Activated naive CD8-positive, alpha-beta T cell treated with anti-CD3 and anti-CD28 coated beads, Interleukin-2, amount 50 U/mL, for 24 hours (primary cell): ENCODE measurements at places on chromosomes 13 and 19.
A peak's percentile ranks its signal among the peaks of the same experiment; 100 is the strongest.

DNA sequence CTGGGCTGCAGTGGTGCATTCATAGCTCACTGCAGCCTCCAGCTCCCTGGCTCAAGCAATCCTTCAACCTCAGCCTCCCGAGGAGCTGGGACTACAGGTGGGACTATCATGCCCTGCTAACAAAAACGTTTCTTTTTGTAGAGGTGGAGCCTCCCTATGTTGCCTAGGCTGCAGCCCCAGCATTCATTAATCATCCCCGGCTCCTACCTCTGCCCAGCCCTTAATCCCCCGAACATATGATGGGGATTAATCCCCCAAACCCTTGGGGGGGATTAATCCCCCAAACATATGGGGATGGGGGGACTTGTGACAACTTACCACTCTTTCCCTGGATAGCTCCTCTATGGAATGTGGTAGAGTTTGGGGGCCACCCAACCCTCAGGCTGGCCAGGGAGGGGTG lies 45.9 kb downstream of the SUGP2 start:
- no peak for DNase-seq

DNA sequence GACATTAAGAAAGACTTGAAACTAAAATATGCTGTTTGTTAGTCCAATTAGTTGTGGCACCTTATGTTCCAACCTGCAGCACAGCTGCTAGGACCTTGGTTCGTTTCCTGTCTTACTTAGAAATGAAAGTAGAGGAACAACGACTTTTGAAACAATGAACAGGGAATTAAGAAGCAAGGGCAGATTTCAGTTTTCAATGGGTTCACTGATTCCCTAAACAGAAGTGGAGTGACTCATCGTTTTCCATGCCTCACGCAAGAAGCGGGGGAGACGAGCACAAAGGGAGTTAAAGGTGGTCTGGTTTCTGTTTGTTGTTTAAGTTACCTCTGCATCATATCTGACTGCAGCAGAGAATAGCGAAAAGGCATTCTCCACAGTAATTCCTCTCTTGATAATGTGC lies 44.8 kb downstream of the PHF11 start:
- DNase-seq, result no peak

DNA sequence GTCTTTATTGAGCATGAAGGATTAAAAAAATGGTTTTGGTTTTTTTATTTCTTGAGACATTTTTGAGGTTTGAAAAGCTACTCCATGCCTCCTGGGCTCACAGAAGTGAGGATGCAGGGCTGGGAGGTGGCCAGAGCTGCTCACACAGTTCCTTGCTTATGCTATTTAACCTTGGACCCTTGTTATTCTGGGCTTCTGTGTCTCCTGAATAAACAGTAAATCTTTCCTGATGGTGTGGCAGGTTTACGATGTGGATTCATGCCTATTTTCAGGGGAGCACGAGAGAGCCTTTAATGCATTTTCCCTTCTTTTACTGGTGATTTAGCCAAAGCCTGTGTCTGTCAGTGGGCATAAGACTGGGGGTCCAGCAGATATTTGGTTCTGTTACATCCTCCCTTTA lies 34.3 kb upstream of the PCDH8 start:
- DNase-seq, result no peak

DNA sequence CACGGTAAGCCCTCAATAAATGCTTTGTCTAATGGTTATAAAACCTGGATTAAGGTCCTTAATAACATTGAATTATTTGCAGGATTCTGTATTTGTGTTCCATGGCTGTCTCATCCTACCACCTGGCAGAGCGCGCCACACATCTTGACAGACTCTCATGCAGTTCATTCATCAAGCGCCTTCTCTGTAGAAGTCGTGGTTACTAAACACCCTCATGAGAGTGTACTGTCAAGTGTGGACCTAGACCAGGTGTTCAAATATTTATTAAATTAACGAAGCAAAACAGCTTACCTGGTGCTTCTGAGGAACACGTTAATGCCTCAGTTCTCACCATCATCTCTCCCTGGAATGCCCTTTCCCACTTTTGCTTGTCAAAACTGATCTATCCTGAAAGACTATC lies 13.1 kb upstream of the FBXL3 start:
- DNase-seq, result no peak

DNA sequence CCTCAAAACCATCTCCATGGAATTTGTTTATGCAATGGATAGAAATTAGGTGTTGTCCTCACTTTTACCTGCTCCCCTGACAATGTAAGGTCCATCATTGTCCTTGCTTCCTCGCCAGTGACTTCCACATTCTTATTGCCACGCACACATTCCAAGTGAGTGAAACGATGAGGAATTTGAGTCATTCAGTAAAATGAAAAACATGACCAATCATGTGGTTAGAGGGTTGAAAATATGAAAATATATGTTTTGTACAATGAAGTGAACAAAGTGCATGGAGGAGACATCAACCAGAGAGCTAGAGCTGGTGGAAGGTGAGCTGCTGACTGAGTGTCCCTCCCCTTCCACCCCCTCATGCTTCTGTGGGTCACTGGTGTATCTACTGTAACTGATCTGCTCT lies 91.7 kb downstream of the ATP8A2 start:
- no peak for DNase-seq

- DNase-seq, result no peak
These were observed 4.0 kb downstream of the PLEKHG2 start for GRCh38 chr19:39416152-39417120.

GRCh38 chr13:45231722-45232121 lies 30.9 kb upstream of the KCTD4 start:
- DNase-seq, result no peak

GRCh38 chr13:28744091-28744536 lies 25.3 kb upstream of the SLC46A3 start:
- DNase-seq, result no peak

DNA sequence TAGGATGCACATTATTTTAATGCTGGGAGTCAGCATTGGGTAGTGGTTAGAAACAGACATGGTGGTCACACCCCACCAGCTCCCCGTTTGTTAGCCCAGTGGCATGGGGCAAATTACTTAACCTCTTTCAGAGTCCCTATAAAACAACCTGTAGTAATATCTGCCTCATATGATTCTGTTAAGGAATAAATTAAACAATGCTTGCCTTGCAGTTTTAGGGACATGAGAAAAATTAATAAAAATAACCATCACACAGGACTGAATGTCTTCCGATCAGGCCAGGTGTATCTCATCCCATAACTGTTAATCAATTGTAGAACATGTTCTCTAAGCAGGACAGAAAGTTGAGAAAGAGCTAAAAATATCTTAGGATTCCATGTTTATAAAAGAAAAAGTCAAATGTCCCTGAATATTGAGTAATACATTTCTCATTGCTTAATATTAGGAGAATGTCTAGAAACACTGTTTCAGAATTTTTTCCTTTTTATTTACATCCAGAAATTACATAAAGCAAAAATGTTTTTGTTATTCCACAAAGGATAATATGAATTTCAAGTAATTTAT lies 196.5 kb downstream of the GPC6 start:
- no peak for DNase-seq

- DNase-seq, result no peak
These were observed 151.1 kb upstream of the TSHZ3 start for GRCh38 chr19:31500197-31500830.

DNA sequence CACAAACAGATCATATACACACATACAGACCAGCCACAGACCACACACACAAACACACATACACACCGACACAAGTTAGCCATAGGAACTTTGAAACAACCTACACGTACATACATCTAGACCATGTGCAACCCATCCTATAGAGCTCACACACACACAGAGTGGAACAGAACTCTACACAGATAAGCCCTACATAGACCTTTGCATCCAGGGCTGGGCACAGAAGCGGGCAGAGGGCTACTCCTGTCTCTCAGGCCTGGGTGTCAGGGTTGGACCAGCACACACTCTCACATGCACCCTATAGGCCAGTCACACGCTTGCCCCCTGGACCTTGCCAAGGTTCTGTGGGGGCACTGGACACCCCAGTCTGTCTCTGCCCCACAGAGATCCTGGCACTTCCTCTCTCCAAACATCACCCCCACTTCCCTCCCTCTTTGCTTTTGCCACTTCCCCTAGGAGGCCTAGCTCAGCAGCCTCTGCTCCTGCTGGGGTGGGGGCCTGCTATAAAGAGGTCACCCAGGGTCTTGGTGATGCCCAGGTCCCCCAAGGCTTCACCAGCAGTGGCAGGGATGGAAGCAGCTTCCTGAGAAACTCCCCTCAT lies 5.8 kb upstream of the JUNB start:
- no peak for DNase-seq

DNA sequence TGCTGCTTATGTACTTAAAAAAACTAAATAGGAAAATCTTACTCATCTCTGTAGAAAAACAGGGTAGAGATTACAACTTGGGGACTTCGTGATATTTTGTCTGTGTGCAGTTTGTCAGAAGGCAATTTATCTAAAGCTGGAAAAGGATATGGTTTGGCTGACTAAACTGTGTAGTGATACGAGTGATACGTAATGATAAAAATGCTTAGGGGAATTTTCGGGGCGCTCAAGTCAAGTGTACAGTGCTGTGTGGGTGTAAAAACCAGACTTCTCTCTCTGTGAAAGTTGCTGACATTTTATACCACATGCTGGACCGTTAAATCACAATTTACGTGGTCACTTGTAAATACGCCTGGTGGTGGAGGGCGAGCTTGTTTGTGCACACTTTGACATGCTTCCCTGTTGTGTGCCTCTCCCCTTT lies 221.7 kb downstream of the KCNRG start:
- DNase-seq, result peak; percentile 16

DNA sequence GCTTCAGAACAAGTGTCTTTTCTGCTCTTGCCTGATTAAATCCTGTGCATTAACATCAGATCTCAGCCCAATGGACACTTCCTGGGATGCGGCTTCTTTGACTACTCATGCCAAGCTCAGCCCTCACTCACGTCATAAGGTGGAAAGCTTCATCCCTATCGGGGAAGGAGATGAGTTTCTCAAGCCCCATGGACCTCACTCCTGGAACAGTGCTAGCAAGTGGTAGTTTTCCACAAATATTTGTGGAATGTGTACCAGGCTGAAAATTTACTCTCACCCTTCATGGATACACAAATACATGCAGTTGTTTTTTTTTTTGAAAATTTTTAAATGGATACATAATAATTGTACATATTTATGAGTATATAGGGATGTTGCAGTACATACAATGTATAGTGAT lies 34.6 kb upstream of the FARP1 start:
- no peak for DNase-seq

GRCh38 chr19:18659281-18660050 lies 22.6 kb downstream of the KLHL26 start:
- no peak for DNase-seq

- DNase-seq, result peak; percentile 38
These were observed 12.1 kb upstream of the KLK14 start for GRCh38 chr19:51094696-51095279.

- DNase-seq, result no peak
These were observed 431.4 kb downstream of the FGF9 start for GRCh38 chr13:22102271-22102670.

DNA sequence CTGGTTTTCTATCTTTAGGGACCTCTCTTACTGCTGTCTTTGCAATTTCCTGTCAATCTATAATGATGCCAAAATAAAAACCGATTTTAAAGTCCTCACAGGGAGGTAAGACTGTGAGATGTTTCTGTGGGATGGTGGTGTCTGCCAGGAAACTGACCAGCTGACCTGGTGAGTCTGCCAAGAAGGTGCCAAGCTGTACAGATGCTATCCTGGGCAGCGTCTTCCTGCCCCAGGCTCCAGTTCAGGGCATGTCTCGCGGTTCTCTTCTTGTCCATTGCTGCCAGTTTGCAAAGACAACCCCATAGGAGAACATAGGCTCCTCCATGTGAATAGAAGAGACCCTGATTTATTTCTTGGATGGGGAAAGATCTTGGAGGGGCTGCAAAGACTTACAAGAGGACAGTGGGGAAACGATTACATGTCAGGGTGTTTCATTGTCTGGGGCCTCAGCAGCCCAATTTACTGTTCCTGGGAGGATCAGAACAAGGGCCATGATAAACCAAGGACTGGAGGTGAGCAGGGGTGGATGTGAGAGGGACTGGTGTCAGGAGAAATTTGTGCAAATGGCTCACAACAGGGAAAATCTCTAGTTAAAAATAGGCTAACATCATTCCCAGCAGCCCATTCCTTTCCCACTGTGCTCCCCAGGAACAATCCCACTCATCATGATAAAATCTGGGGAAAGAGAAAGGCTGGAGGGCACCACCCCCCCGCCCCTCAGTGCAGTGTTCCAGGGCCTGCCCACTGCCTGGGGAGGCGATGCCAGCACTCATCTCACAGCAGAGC lies 42.7 kb upstream of the VSTM2B start:
- no peak for DNase-seq

DNA sequence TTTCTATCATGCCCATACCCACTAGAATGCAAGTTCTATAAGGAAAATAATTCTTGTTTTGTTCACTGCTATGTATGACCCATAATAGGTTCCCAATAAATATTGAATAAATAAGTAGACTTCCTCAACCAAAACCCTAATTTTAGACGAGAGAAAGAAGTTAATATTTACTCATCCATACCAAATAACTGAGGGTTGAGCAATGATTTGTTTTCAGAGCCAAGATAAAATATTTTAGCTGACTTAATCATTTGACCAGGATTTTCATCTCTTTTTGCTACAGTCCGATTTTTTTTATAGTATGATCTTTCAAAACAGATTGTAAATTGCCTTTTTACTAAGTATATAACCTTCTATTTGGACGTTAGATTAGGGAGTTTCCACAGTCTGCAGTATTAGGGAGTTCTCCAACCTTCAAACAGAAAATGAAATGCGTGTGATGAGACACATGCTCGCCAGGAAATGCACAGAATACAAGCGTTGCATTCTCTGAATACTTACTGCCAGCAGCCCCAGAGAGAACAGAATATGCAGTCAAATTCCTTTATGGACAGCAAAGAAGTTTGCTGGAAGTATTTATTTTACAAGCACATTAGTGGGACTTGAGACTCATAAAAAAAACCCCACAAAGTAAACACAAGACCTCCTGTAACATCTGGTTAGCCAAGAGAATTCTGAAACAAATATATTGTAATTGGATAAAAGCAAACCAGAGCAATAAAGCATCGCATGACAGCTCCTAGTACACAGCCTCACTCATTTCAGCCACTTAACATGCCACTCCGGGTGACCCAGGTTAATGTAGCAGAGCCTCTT lies 230.0 kb downstream of the MYO16 start:
- no peak for DNase-seq

DNA sequence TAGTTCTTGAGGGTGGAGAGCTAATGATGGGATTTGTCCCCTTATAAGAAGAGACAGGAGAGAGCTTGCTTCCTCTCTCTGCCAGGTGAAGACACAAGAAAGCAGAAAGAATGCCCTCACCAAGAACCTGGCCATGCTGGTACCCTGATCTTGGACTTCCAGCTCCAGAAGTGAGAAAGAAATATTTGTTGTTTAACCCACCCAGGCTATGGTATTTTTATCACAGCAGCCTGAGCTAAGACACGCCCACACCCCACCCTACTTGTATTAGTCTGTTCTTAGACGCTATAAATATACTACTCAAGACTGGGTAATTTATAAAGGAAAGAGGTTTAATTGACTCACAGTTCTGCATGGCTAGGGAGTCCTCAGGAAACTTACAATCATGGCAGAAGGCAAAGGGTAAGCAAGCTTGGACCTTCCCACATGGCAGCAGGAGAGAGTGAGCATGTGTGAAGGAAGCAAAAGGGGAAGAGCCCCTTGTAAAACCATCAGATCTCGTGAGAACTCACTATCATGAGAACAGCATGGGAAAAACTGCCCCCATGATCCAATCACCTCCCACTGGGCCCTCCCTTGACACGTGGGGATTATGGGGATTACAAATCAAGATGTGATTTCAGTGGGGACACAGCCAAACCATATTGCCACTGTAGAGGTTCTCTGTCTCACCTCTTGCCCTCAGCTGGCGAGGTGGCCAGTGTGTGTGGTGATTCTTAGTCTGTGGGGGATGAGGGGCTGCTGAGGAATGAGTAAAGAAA lies 57.4 kb upstream of the RCBTB2 start:
- no peak for DNase-seq

GRCh38 chr19:23525276-23525852 lies 130.1 kb upstream of the ZNF91 start:
- DNase-seq, result no peak
